NCI-H526 (cell line): ENCODE measurements at places on chromosomes 2 and 18.

GRCh38 chr18:47287911-47288585 lies 36.6 kb upstream of the SKOR2 start:
- no peak for DNase-seq

DNA sequence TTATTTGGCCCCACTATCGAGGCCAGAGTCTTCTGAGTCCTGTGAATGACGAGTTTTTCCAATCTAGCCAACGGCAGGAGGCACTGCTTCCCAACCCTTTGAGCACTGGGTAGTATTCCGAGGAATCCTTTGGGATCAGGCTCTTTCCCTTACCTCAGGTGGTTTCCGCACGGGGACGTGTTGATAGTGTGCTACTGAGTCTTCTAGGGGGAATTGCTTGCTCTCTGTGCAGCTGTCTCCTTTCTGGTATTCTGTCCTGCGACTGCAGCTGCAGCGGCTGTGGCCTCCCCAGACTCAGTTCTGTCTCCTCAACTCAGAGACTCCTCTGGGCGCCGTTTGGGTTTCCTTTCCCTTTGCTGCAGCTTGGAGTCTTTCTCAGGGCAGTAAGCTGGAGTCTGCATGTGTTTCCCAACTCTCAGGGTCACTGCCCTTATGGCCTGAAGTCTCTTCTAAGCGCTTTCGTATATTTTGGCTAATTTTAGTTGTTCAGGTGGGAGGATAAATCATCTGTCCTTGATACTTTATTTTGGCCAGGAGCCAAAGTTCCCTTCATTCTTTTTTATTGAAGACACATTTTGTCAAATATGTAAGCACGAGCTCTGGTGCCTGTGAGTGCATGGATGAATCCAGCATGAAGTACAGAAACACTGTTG lies 118.4 kb downstream of the MAP4K4 start:
- DNase-seq: peak; percentile 83

- peak; percentile 67 for DNase-seq
Measured at GRCh38 chr2:42513252-42513918, 19.6 kb upstream of the KCNG3 start.

GRCh38 chr2:98634406-98635092 lies 26.2 kb downstream of the UNC50 start:
- peak; percentile 13 for DNase-seq

GRCh38 chr2:36404318-36404717 lies 48.7 kb downstream of the CRIM1 start:
- DNase-seq: no peak

DNA sequence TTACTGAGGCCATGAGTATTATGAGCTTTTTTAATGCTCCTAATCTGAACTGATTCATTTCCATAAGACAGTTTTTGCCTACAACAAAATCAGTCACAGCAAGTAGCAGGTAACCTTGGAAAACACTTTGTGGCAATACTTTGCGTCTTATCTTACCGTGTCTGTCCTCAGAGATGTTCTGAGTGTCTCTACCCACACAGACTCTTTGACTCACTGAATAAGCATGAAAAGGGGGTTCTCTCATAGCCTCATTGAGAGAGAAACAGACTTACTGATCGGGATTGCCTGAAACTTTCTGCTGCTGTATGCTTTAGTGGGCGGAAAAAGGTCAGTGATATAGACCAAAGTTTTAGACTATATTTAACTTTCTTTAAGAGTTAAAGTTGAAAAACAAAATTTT lies 92.6 kb downstream of the MYL12B start:
- DNase-seq: no peak

- DNase-seq: no peak
Measured at GRCh38 chr18:137327-137726, 21.0 kb upstream of the USP14 start.

DNA sequence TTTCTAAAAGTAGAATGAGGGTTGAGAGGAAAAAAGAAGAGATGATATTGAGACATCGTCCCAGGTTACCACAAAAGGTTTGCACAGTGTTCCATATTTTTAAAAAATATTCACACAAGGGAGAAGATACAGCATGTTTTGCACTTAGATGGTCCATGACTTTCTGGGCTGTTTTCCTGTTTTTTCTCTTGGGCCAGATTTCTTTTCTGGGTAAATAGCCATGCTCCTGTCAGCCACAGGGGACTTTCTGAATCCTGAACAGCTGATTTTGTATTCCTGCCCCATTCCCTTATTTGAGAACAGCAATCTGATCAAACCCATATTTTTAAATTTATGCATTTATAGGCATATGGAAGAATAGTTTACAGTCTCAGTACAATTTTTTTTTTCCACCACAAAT lies 185.9 kb upstream of the NRP2 start:
- no peak for DNase-seq

GRCh38 chr18:10792181-10792580 lies 266.4 kb downstream of the NAPG start:
- DNase-seq: no peak

GRCh38 chr2:203782262-203782976 lies 76.0 kb downstream of the CD28 start:
- peak; percentile 80 for DNase-seq

GRCh38 chr2:214740867-214741395 lies 68.6 kb downstream of the BARD1 start:
- no peak for DNase-seq

GRCh38 chr2:55092439-55092838 lies 42.2 kb upstream of the RTN4 start:
- DNase-seq: no peak

GRCh38 chr2:161112908-161113307 lies 47.3 kb upstream of the TANK start:
- peak; percentile 49 for DNase-seq

GRCh38 chr2:207725873-207726578 lies 14.6 kb downstream of the CCNYL1 start:
- DNase-seq: no peak

- DNase-seq: peak; percentile 91
Measured at GRCh38 chr2:26687801-26688200, 4.7 kb upstream of the KCNK3 start.
